Stimulated activated CD8-positive, alpha-beta memory T cell treated with anti-CD3 and anti-CD28 coated beads, Interleukin-15, amount 100 ng/mL, for 48 hours (primary cell): ENCODE measurements at places on chromosomes 7 and 10.
A peak's percentile ranks its signal among the peaks of the same experiment; 100 is the strongest.

GRCh38 chr10:86535132-86535882, 13.7 kb upstream of the WAPL start:
- DNase-seq = no peak

DNA sequence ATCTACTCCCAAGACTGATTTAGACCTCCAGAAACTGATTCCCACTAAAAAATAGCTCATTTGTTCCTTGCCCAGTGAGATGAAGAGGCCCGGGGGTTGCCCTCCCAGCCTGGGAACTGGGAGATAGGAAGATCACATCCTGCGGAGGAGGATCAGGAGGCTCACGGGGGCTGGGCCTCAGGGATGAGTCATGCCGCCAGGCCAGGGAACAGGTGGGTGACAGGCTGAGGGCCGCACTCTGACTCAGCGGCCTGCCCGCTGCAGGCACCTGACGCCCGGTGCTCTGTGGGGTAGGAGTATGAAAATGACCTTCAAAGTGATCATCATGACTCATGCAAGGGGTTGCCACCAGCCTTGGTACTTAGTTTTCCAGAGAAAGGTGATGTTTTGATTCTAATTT, 104.5 kb upstream of the ZPBP start:
- peak; percentile 72 for DNase-seq

- no peak for DNase-seq
Measured at GRCh38 chr10:43676331-43676730, 27.6 kb upstream of the ZNF32 start.

GRCh38 chr10:92907280-92907679, 59.0 kb downstream of the EXOC6 start:
- DNase-seq = no peak

GRCh38 chr10:89206402-89207180, 526 bp downstream of the CH25H start:
- no peak for DNase-seq

DNA sequence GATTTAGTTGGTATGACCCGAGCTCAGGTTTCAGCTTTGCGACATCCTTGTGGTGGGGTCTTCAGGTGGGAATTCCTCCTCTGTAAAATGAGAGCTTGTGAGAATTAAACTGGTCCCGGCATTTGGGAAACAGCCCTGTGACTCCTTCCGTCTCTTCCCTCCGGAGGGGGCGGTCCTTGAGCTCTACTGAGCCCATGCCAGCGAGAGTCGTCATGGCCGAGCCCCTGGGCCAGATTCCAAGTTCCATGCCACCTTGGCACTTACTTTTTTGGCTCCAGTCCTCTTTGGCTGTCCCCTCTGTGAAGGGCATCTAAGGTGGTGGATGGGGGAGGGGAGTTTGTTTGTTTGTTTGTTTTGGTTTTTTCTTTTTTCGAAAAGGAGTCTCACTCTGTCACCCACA, 47.6 kb downstream of the GTF2IRD1 start:
- no peak for DNase-seq

- DNase-seq = no peak
Measured at GRCh38 chr7:68043546-68043945, 1046.9 kb downstream of the TYW1 start.

- no peak for DNase-seq
Measured at GRCh38 chr7:149081914-149082313, 8.6 kb downstream of the ZNF786 start.

- no peak for DNase-seq
Measured at GRCh38 chr10:117534321-117535297, 7.9 kb upstream of the EMX2 start.

GRCh38 chr7:33061282-33061937, 1.2 kb downstream of the NT5C3A start:
- DNase-seq = no peak

- DNase-seq = no peak
Measured at GRCh38 chr10:31508882-31509281, 189.9 kb downstream of the ZEB1 start.

DNA sequence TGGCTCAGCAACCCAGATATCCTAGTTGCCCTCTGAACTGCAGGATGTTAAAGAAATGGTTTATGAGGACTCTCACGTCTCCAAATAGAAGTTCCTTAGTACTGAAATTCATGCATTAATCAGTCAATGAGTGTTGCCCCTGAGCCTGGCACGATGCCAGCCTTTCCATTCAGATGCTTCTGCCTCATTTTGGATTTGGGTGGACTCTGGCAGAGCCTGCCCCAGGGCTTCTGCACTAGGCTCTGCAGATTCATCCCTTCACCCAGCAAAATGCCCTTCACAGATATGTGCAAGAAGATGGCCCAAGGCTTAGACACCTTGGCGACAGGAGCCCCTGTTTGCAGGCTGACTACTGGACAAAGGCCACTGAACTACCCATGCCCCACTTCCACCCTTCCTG, 747.8 kb downstream of the GRID1 start:
- no peak for DNase-seq

- DNase-seq = no peak
Measured at GRCh38 chr7:21543528-21544302, 876 bp downstream of the DNAH11 start.

- no peak for DNase-seq
Measured at GRCh38 chr7:71580027-71580426, 448.1 kb downstream of the GALNT17 start.

DNA sequence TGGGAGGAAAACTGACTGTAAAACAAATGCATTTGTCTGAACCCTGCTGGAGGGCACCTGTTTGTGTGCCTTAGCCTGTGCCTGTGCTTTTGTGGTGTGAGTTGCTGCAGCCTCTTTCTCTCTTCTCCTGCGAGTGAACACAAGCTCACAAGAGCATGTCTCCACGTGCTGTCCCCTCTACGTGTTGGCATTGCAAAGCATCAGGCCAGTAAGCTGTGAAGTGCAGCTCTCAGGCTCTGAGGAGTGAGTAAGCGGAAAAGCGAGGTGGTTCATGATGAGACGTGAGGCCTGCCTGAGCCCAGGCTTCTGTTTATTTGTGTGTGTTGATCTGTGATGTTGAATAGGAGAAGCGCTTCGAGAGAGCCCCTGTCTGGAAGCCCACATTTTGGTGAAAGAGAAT, 85.6 kb upstream of the PDCD4 start:
- no peak for DNase-seq

- DNase-seq = no peak
Measured at GRCh38 chr7:138584696-138585095, 116.5 kb downstream of the SVOPL start.

DNA sequence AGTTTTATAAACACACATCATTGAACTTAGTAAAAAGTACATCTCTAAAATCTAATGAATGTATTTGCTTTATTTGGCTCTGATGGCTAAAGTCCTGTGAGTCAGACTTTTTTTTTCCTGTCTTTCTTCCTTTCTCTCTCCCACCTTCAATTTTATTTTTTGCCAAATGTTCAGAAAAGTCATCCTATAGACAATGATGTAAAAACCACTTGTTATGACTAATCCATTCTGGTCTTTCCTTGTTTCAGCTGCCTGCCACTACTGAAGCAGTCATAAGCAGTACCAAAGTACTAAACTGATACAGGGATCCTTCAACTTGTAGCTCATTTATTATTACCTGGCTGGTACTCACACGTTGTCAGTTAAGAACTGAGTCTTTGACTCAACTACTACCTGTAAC, 23.9 kb downstream of the HECTD2 start:
- DNase-seq = no peak

DNA sequence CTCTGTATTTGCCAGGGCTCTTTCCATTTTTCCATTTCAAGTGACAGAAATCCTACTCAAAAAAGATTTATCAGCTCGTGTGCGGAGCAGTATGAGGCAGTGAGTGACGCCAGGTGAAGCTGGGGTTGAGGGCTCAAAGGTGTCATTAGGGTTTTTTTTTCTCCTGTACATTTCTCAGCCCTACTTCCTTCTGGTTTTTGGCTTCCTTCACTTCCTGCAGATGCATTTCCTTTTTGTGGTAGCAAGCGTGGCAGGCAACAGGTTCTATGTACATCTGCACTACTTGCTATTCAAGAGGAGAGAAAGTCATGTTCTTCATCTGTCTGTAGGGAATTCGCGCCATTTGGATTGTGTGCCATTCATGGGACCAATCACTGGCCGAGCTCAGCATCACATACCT, 52.8 kb upstream of the AOAH start:
- no peak for DNase-seq

DNA sequence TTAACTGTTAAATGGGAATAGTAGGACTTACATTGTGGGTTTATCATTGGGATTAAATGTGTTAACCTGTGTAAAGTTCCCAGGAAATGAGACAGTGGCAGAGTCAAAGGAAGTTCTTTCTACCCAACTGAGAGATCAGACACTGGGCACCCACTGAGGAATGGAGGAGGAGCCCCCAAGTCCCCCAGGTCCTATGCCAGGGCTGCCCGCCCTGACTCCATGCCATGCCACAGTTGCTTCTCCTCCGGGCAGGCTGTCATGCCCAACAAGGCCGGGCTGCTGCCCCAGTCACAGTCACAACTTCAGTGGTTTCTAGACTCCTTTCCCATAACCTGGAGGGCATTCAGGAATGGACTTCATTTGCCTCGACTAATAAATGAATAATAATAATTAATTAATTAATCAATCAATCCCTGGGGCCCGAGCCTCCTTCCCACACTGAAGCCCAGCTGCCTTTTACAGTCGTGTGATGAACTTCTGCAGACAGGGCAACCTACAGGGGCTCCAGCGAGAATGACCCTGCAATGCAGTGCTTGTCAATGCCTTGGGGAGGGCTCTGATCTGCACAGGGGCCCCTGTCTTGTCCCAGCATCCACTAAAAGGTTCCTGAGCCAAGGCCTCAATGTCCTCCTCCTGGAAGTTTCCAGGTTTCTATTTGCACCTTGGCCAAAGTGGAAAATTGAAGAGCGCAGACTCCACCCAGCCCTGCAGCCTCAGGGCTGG, 32.4 kb downstream of the DRGX start:
- DNase-seq = no peak

DNA sequence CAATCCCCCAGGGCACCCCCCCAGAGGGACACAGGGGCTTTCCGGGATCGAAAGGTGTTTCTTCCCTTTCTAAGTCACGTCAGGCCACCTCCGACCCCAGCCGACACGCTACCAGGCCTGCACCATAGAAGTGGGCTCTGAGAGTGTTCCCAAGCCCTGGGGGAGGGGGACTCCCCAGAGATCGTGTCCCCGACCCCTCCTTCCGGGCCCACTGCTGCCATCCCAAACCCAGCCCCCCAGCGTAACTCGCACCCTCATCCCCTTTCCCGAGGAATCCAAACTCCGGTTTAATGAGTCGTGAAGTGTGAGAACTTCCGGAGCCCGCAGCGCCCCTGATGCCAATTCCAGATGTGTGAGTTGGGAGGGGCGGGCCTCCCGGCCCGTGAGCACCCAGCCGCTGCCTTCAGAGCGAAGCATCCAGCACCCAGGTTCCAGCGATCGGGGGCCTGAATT, 11.3 kb downstream of the UNCX start:
- no peak for DNase-seq

DNA sequence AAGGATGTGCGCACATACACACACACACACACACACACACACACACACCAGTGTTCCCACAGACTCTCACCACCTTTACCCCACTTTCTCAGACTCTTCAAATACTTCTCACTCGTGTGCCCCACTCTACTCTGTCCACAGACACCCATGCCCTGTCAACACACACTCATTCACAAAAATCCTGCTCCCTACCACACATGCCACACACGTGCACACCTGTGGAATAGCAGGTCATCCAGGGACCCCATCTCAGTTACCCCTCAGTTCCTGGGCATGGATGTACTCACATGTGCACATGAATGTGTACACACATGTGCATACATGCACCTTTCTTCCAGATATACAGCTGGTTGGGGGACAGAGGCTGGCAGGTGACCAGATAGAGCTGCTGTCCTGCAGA, 142.9 kb downstream of the EMX2 start:
- no peak for DNase-seq

DNA sequence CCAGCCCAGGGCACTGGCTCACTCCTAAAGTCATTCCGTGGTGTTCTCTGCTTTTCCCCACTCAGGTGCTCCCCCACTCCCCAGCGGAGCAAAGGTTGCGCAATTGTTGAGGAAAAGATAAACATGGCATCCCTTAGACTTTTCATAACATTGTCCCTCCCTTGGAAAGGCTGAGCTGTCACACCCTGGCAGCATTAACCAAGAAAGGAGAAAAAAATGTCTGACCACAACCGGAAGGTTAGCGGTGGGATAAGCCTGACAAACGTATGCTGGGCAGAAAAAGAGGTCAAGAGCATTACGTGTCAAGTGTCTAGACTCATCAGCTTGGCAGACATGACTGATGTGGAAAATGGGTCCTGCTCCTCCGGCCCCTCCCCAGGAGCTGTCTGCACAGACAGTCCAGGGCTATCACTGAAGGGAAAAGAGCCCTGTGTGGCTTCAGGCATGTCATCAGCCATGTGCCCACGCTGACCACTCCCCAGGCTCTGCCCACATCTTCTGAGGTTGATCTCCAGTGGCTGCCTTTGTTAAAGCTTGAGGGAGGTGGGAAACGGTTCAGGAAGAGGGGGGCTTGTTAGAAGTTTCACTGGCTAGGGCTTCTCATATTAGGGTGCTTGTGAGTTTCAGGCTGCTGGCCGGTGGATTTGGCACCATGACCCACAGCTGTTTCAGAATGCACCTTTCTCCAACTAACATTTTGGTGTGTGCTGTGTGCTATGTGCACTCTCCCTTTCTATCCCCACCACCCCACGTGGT, 30.1 kb downstream of the BTBD16 start:
- no peak for DNase-seq

DNA sequence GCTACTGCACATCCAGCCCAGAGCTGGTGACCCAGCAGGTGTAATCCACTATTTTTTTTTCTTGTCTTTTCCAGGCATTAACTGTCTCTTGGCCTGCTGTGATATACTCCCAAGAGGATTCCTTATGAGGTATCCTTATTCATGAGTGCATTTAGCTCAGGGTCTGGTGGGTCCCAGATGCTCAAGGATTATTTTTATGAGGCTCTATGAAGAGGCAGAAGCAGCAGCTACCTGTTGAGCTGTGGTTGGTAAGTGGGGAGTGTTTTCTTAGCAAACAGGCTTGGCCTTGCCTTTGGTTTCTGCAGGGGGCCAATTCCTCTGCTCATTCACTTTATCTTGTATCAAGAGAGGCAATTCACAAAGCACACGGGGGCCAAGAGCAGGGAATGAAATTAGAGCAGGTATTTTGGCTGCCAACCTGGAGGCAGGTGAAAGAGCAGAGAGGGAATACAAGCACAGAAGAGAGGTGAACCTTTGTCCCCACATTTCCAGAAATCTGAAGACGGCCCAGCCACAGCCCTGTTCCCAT, 221.6 kb downstream of the TMEM178B start:
- no peak for DNase-seq
